Immature natural killer cell (primary cell): ENCODE measurements at places on chromosomes 12 and 14.

DNA sequence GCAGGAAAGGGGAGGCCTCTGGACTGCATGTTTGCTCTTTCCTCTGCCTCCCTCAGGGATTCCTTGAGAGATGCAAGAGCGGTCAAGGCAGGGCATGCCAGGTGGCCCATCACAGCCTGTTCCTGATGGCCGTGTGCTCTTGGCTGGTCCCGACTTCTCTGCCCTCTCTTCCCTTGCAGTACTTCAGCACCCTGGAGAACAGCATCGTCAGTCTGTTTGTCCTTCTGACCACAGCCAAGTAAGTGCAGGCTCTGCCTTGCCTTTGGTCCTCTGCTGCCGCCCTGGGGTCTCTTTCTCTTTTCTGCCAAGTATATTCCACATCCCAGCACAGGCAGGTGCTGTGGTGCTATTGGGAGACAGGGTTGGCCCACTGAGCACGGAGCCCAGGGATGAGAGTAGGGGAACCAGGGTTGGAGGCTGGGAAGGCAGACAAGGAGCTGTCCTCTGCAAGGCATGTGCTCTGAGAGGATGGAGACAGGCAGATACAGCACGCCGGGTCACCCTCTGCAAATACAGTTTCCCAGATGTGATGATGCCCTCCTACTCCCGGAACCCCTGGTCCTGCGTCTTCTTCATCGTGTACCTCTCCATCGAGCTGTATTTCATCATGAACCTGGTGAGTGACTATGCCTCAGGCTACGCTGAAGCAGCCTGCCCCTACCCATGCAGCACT lies 51.9 kb downstream of the TPCN1 start:
- no peak for DNase-seq

- no peak for DNase-seq
Measured at GRCh38 chr12:131052929-131053328, 99.2 kb downstream of the ADGRD1 start.

DNA sequence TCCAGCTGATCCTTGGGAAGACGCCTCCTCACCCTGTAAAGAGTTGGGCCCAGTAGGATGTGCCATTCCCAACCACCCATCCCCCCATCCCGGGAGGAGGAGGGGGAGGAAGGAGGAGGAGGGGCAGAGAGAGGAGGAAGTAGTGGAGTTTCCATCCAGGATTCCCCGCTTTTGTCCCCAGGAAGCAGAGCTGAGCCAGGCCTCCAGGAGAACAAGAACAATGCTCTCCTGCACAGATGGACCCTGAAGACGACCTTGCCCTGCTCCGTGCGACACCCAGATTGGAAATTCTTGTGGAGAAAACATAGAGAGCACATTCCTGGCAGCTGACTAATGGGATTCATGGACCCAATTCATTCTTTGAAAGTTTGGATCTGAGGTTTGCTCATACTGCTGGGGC lies 132.3 kb upstream of the CRY1 start:
- no peak for DNase-seq

DNA sequence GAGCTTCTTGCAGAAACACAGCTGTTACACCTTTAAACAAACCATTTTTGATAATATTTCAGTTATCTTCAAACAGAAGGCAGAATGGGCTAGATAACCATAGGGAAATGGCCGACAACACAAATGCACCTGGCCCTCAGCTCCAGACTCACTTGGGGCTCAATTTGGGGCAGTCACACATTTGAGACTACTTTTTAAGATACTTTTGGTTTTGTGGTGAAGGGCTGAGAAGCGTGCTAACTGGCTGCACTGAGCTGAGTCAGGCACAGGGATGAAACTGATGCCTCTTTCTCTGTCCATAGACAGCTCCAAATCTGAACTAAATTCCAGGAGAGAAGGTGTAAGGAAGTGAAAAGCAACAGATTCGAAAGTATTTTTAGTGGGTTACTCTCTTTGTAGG lies 18.5 kb upstream of the GRIP1 start:
- no peak for DNase-seq

- no peak for DNase-seq
Measured at GRCh38 chr14:100712490-100712889, 14.2 kb upstream of the DLK1 start.

GRCh38 chr14:71665157-71665556 lies 267.1 kb upstream of the RGS6 start:
- DNase-seq, result no peak

DNA sequence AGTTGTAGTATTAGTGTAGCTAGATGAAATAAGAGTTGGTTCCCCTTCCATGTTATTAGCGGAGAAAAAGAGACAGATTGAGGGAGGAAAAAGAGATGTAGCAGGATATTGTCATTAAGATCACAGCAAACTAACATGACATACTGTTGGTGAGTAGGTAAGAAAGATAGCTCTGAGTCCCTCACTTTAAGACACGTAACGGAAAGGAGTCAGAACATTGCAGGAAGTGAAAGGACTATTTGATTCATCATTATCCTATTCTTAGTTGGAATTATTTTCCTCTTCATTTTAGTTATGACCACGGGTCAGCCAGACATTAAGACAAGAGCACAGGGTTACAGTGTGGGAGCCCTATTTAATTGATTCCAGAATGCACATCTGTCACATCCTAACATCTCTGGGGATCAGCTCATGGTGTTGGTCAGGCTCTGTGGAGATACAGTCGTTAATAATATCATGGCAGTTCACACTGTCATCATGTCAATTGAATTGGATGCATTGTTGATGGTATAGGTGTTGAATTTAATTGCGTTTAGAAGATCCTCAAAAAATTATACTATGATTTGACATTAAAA lies 55.0 kb downstream of the TMX1 start:
- DNase-seq, result no peak

DNA sequence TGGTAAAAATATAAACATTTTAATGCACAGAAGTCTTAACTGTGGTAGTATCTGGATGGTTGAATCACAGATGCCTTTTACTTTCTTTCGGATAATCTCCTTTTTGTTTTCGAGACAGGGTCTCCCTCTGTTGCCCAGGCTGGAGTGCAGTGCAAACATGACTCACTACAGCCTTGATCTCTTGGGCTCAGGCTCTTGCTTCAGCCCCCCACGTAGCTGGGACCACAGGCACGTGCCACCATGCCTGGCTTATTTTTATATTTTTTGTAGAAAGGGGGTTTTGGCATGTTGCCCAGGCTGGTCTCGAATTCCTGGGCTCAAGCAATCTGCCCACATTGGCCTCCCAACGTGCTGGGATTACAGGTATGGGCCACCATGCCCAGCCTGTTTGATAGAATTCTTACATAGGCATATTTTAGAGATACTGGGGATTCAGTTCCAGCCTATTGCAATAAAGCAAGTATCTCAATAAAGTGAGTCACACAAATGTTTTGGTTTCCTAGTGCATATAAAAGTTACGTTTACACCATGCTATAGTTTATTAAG lies 99.2 kb downstream of the SNAPC1 start:
- no peak for DNase-seq

- DNase-seq, result no peak
Measured at GRCh38 chr12:109488051-109488665, 10.7 kb downstream of the UBE3B start.

GRCh38 chr12:106135781-106136180 lies 3.0 kb downstream of the NUAK1 start:
- DNase-seq, result no peak

GRCh38 chr12:124678421-124678893 lies 111.0 kb upstream of the NCOR2 start:
- no peak for DNase-seq

DNA sequence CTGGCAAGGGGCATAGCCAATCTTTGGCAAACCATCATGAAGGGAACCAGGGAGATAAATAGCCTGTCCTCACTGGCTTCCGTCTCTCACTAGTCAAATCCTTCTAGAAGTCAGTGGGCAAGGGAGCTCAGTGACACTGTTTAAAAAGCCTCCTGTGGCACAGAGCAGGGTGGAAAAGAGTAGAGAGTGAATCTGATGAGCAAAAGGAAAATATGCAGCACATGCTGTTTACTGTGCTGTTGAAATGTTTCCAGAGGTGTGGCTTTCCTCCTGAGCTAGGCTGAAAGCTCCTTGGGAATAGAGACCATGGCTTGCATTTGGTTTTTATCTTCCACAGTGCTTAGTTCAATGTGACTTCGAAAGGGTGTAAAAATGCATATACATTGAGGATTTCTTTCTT lies 7.7 kb upstream of the DYRK2 start:
- DNase-seq, result no peak

DNA sequence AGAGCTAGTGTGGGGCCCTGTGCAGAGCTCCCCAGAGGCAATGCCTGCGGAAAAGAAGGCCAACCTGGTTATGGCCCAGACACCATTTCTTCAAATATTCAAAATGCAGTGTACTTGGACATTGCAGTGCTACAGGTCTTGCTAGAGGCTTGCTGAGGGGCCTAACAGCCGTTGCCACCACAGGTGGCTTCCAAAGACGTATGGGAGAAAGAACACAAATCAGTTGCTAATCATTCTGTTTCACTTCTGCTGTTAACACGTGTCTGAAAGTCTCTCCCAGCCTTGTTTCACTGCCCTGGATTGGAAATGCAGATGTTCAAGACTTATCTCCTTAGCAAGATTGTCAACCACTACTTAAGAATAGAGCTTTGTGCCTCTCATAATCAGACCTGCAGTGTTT lies 925.9 kb downstream of the GALC start:
- DNase-seq, result no peak

DNA sequence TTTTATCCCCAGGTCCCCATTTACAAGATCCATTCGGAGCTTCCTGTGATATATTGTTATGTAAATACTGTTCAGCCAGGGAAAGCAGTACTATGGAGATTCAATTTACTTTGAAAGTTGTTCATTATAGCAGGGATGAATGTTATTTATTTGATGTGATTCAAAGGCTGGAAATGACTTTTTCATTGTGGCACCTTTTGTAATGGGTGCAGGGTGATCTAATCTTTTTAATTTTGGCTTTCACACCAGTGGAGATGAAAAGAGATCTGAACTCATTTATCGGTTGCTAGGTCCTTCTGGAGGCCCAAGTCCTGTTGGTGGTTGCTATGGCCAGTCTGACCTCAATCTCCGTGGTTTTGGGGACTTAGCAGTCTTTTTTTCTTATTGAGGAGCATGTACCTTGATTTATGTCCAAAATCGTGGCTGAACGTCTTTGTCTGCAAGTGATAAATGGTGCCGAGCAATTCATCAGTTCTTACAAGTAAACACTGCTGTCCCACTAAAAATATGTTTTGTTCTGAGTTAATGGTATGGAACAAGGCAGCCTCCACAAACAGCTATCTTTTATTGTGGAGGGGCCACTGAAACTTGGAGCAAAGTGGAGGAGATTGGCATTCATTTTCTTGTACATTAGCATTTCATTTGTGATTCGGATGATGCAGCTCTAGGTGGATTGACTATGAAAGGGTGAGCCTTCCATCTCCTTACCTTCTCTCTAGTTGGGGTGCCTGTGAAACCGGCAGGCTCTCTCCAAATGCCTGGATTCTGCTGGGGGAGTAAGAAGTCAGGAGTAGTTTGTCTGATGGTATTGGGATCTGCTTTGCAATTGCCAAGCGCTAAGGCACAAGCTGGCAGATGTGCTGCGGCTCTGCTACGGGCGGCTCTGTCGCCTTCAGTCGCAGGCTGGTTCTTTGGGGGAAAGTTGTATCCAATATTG lies 2.0 kb downstream of the RMST start:
- DNase-seq, result no peak

DNA sequence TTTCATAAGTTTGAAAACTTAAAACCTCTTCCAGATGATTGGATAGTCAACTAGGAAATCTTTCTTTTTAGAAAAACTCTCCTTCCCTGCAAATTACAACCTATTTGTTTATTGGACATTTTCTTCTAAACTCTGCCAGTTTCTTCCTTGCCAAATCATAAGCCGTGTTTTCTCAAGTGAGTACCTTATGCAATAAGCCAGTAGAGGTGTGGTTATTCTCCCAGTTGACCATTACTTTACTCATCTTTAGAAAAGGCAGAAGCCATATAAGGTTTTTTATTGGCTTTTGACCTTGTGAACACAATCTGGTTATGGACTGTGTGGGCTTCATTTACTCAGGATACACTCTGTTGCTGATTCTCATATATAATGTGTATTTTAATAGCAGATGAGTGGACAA lies 14.6 kb downstream of the ACTR6 start:
- no peak for DNase-seq

DNA sequence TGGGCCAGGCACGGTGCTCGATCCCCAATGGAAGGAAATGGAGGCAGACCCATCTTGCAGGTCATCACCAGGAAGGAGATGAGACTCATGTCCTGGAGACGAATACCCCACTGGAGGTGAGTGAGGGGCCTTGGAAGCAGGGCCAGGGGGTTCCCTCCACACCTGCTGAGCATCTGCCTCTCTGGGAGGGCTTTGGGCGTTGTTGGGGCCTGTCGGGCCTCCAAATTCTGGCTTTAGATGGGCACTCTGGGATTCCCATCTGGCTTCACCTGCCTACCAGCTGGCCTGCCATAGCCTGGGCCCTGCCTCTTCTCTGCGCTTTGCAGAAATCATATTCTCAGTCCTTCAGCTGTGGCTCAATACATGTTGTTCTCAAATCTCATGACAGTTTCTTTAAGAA lies 13.9 kb downstream of the RTL1 start:
- no peak for DNase-seq

DNA sequence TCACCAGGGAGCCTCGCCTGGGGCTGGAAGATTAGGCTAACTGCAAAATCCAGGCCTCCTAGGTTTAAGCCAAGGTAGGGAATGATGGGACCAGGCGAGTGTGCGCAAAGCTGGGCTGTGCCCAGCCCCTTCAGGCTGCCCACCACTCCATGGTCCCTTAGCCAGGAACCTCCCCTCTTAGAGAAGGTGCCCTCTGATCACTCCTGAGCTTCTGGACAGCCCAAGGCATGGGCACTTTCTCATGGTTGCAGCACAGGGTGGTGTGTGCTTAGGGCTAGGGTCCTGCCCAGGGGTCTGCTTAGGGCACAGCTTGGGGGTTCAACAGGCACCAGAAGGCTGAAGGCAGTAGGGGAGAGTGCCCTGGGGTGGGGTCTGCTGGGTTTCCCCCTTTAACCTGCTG lies 69.0 kb downstream of the PRIMA1 start:
- DNase-seq, result no peak

DNA sequence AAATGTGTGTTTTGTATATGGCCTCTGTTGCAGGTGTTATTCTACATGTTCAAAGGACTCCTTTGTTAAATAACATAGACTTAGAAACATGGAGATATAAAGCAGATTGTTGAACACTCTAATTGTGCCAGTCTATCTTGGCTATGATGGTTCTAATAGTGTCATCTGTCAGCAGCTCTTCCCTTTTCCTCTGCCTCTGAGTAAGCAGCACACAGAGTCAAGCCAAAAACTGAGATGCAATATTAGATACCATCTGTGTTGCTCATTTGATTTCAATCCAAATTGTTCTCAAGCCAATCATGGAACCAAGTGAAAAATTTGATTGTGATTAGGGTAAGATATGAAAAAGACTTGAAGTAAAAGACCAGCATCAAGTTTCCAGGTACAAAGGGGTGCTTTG lies 871.1 kb upstream of the MGAT4C start:
- no peak for DNase-seq

- no peak for DNase-seq
Measured at GRCh38 chr14:91352053-91352452, 65.6 kb downstream of the CCDC88C start.

DNA sequence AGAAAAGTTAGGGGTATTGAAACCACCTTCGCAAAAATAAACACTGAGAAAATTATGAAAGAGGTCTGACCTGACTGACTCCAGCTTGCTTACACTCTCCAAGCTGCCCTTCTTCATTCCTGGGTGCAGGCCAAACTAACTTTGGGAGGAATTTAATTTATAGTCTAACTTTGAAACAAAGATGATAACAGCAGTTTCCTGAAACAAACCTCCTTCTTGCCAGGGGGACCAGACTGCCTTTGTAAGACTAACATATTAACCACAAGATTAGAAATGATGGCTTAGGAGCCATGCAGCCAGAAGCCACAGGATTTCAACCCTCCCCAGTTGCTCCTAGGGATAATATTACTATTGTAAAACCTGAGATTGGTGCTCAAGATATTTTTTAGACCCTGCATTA lies 13.8 kb upstream of the EEA1 start:
- no peak for DNase-seq
